ENCODE measurements at places on chromosomes 11 and 22.

DNA sequence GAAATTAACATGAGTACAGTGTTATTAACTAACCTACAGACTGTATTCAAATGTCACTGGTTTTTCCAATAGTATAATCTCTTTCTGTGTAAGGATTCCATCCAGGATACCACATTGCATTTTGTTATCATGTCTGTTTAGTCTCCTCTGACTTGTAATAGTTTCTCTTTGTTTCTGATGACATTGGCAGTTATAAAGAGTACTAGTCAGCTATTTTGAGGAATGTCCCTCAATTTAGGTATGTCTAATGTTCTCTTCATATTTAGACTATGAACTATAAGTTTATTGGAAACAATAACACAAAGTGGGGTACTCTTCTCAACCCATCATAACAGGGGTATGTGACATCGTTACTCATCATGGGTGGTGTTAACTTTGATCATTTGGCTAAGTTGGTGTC is 20.3 kb upstream of the ME3 start:
- no peak for DNase-seq

GRCh38 chr11:21965221-21965620 is 227.7 kb upstream of the ANO5 start:
- no peak for DNase-seq

DNA sequence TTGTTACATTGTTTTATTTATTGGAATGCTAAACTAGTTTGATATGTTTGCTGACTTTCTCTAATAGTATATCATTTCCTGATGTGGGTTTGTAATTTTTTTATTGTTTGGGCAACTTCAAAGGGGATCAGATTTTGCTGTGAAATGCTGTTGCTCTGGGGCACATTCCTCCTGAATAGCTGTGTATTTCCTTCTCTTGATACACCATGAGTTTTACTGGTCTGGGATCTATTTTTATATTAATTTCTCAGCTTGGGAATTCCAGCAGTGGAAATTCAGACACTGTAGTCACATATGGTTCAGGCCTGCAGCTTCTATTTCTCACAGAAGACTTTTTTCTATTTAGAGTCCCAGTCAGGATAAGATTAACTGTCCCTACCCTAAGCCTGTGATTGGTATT is 58.9 kb downstream of the RPUSD4 start:
- no peak for DNase-seq

- DNase-seq: no peak
Observed at GRCh38 chr22:32204856-32205722, at the start of gene RFPL2. TSS of gene RFPL2 (minus strand) at chr22:32205073. CDS start at chr22:32202451, 2,622 bp downstream.

DNA sequence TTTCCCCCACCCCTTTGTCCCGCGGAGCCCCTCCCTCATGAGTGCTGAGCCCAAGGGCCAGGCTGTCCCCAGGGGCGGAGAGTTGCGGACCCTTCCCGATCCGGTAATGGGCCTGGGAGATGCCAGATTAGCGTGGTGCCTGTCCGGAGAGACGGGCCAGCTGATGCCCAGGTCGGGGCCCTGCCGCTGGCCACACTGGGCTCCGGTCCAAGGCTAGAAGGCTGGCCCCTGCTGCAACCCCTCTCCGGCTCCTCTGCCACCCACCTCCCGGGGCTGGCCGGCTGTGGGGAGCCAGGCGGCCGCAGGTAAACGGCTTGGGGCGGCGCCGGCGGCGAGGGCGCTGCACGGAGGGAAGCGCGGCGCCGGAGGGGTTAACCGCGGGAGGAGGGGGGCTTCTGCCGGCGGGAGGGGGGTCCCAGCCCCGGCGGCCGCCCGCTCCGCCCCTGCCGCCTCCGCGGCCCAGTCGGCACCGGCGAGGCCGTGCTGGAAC is at the start of gene KCNK4:
KCNK4 (plus strand) TSS at position 41 of the 490 bp plus-strand sequence. CDS start 1,717 bp downstream, outside the sequence.
- DNase-seq: no peak

DNA sequence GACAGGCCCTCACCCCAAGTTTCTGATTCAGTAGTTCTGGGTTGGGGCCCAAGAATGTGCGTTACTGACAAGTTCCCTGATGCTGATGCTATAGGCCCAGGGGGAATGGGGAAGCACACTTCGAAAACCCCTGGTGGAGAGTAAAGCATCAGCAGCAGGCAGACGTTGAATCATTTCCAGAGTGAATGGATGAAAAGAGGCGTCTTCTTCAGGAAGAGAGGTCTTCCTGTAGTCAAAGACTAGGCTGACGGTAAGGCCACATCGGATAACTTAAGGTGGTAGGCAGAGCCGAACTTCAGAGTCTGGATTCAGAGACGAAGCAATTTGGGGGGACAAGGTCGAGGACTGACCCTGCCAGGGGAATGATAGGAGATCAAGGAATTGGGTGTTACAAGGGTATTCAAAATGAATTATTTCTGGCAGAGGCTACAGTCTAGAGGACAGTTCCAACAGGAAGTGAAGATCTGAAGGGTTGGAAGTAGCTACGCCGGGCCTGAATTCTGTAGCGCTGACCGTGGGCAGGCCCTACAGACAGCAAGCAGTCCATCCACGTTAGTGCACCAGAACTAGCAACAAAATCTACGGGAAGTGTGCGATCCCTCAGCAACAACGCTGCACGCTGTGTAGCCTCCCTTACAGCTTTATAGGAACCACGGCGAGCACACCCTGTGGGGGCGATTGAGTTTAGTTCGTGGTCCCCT is 862 bp upstream of the CENATAC start:
- no peak for DNase-seq
